ENCODE measurements at places on chromosomes 16 and 17.

DNA sequence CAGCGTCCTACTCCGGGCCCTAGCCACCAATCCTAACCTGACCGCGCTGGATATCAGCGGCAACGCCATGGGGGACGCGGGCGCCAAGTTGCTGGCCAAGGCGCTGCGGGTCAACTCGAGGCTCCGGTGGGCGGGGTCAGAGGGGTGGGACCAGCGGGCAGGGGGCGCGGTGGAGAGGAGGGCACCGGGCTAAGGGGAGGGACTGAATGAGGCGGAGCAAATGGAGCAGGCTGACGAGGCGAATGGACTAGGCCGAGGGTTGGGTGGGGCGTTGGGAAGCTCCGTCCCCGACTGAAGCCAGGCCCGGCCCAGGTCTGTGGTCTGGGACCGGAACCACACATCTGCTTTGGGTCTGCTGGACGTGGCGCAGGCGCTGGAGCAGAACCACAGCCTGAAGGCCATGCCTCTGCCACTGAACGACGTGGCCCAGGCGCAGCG lies 4.6 kb downstream of the CARMIL2 start:
- no peak for DNase-seq

DNA sequence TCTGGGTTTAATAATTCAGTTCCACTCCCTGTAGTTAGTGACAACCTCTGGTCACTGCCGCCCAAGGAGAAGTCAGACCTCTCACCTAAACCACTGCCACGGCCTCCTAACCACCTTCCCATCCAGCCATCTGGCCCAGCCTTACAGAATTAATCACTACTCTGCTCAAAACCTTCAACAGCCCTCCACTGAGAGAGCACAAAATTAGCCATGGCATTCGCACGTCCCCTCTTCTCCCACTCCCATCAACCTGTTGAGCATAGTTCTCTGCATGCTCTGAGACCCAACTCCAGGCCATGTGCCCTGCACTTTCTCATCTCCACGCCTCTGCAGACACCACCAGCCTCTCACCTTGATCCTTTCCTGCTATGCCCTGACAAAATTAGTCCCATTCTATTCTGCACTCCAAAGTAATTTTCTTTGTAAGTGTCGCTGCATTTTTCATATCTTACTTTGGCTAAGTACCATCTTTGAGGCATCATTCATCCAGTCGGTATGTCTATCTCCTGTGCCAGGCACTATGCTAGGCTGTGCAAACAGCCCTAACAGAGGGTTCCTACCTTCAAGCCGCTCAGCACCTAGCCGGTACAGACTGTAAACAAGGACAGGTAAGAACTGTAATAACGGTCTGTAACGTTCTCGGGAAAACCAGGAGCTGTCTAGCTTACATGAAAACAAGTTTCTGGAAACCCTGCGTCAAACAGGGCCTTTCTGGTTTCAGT lies 963 bp downstream of the COPRS start:
- no peak for DNase-seq

GRCh38 chr16:73275024-73275423 lies 227.1 kb upstream of the ZFHX3 start:
- DNase-seq = no peak

DNA sequence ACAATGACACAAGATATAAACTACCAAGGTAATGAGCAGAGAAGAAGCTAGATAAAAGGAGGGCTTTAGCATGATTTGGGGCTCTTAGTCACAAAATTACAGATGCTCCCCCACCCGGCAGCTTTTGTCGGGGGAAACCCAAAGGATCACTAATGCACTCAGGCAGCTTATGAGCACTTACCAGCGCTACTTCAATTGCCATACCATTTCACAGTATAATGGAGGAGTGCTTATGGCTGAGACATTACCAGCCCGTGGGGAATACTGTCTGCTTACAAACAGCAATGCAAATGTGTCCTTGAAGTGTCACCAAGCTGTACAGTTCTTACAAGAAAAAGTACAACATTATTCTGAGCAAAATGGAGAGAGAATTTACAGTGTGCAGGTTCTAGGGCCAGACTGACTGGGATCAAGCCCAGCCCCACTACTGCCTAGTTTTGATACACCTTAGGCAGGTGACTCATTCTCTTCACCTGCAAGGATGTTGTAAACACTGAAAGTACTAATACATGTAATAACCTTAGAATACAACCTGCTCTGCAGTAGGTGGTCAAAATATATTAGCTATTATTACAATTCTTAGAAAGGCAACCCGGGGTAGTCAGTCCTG lies 16.3 kb downstream of the ANKFY1 start:
- no peak for DNase-seq

GRCh38 chr17:60277258-60277657 lies 114.7 kb downstream of the USP32 start:
- DNase-seq = no peak

- no peak for DNase-seq
Observed at GRCh38 chr17:14048169-14048568, 21.1 kb upstream of the COX10 start.

- DNase-seq = no peak
Observed at GRCh38 chr16:13100970-13101369, 199.6 kb downstream of the SHISA9 start.

GRCh38 chr17:59804901-59805465 lies 87.8 kb downstream of the TUBD1 start:
- no peak for DNase-seq

- no peak for DNase-seq
Observed at GRCh38 chr17:66951605-66951953, 12.9 kb upstream of the CACNG4 start.

DNA sequence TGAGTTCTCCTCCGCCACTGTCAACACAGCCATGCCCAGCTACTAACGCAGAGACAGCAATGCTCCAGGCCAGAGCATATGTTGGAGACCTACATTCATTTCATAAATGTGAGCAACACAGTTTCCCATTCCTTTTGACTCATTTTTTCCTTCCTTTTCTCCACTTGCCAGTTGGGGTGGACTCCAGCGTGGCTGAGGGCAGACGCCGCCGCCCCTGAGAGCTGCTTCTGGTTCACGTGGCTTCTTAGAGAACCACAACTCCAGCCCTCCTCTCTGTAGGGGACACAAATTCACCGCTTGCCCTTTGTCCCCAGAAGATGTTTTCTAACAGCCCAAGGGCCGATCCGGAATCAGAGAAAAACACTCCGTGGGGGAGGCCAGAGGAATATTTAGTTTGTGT lies 45.8 kb upstream of the ZCCHC14 start:
- DNase-seq = no peak

DNA sequence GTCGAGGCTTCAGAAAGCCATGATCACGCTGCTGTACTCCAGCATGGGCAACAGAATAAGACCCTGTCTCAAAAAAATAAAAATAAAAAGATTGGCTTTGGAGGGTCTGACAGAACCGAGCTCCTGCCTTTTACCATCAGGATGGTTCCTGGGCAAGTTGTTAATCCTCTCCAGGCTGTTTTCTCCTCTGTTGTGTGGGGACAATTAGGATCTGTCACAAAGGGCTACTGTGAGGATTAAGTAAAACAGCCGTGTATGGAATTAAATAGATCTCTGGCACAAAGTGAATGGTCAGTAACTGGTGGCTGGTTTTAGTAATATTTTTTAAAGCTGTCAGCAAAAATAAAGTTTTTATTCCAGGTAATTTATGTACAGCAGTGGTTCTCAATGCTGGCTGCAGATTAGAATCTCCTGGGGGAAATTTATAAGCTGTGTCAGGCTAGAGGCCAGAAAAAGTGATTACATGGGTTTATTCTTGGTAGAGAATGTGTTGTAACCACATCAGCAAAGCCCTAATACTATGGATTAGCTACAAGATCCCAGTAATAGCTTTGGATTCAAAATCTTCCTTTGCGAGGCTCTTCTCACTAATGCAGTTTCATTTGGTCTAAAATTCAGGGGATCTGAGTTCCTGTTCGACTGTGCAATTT lies 47.2 kb downstream of the GPRC5B start:
- no peak for DNase-seq

DNA sequence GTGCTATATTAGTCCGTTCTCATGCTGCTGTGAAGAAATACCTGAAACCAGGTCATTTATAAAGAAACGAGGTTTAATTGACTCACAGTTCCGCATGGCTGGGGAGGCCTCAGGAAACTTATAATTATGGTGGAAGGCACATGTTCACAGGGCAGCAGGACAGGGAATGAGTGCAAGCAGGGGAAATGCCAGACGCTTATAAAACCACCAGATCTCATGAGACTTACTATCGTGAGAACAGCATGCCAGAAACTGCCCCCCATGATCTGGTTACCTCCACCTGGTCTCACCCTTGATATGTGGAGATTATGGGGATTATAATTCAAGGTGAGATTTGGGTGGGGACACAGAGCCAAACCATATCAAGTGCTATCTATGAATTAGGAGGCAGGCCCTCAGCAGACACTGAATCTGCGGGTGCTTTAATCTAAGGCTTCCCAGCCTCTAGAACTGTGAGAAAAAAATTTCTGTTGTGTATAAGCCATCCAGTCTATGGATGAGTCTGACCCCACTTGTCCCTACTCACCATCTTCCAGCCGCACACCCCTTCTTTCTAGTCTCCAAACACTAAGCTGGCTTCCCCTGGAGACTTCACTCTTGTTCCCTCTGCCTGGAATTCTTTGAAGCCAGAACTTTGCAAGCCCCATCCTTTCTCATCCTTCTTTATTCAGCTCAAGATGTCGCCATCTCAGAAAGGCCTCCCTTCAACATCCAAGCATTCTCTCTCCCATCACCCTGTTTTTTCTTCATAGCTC lies 772 bp upstream of the NUP93 start:
- DNase-seq = no peak

- no peak for DNase-seq
Observed at GRCh38 chr16:49701065-49701685, 154.7 kb downstream of the ZNF423 start.

DNA sequence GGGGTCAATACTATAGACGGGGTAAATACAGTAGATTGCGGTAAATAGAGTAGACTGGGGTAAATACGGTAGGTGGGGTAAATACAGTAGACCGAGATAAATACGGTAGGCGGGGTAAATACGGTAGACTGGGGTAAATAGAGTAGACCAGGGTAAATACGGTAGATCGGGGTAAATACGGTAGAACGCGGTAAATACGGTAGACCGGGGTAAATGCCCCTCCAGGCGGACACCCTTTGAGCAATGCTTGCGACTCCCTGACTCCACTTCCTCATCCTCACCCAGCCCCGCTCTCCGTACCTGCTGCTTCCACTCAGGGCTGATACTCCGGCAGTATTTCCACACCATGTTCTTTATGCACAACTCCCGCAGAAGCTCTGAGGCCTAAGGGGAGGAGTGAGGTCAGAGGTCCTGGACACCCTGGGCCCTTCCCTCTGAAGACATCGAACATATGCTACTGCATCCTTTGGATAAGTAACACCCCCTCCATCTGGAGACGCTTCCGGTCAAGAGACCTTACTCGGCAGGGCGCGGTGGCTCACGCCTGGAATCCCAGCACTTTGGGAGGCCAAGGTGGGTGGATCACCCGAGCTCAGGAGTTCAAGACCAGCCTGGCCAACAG lies 13.3 kb upstream of the CRK start:
- DNase-seq = no peak

DNA sequence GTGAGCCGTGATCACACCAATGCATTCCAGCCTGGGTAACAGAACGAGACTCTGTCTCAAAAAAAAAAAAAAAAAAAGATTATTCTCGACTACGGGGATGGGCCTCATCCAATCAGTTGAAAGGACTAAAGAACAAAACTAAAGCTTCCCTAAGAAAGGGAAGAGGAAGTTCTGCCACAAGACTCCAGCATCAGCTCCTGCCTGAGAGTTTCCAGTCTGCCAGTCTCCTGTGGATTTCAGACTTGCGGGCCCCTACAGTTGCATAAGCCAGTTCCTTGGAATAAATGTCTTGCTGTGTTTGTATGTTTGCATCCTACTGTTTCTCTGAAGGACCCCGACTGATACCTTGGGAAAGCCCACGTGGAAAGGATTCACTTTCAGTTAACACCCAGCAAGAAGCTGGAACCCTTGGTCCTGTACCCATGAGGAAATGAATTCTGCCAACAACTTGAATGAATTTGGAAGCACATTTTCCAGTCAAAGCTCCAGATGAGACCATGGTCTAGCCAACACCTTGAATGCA lies 26.3 kb upstream of the FZD2 start:
- no peak for DNase-seq

- no peak for DNase-seq
Observed at GRCh38 chr17:79873583-79873982, 34.3 kb upstream of the CBX4 start.

DNA sequence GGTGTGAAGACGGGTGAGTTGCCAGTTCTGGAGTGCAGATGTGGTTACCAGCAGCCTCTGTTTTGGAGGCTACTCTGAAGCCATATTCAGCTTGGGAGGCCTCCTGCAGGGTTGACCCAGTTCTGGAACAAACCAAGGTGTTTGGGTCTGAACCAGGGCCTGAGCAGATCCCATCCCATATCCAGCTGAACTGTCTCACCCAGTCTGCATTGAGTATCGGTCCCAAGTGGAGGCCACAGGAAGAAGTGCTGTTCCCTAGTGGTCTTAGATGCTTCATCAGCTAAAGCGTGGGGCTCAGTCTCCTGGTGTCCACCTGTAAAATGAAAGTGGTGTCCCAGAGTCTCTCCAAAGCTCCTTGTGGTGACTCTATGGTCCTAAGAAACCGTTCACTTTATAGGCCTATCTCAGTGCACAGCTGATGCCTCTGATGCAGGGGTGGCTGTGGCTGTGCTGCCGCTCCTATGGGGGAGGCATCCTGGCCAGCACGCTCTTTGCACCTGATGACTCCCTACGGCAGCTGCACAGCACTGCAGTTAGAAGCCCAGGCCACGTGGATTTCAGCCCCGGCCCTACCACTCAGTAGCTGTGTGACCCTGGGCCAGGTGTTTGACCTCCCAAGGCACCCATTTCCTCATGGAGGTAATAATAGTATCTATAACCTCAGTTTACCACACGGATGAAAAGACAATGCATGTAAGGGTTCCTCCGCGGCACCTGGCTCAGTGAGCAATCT lies 21.0 kb downstream of the CBX4 start:
- DNase-seq = no peak

DNA sequence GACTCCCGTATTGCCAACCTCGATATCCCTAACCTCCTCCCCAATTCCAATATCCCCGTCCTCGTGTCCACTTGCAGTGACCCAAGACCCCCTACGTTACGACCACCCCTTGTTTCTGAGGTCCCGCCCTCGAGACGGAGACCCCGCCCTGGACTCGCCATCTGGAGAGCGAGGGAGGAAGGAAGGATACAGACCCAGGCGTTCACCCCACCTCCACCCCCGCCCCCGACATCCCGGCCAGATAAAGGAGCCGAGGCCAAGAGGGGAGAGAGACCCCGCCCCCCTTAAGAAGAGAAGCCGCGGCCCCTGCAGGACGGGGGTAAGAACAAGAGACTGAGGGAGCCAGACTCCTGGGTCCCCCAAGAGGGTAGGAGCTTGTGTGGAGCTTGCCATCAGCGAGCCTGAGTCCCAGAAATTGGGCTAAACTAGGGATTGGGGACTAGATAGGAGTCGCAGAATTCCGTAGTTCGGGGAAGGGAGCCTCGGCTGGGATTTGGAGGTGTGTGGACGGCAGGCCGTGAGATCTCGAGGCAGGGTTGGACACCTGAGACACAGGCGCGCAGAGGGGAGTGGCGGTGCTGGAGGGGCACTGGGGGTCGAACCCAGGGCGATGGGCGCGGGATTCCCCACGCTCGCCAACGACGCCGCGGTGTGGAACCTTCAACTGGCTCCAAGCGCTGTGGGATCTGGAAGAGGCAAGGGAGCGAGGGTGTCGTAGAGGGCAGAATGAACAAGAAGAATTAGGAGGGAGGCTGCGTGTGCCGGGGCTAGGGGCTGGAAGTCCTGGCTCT lies at the start of gene BCL6B:
Gene BCL6B, plus strand, starts transcription at position 270 of the 791 bp plus-strand sequence. CDS start 622 bp downstream, outside the sequence.
- DNase-seq = no peak
